ENCODE measurements at places on chromosomes 1 and 21.

DNA sequence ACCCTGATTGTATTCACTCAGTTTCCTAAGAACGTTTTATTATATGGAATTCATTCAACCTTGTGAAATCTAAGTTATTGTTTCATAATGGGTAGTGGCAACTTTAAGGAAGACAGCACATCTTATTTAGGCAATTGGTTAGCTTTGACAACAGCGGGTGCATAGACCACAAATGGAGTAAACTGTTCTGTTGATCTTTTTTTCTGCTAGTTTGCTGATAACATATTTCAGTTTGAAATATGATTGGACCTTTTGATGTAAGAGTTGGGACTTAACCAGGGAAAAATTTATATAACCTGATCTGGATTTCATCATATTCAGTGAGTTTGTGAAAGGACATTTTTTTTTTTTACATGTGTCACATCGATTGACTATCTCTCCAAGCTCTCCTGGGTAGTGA is 151.7 kb downstream of the HLX start:
- DNase-seq, result no peak

- no peak for DNase-seq
These were observed 36.7 kb downstream of the ZBTB40 start for GRCh38 chr1:22488319-22488718.

GRCh38 chr21:44755227-44755626 is 43.9 kb upstream of the TSPEAR start:
- DNase-seq, result no peak

- no peak for DNase-seq
These were observed 26.2 kb downstream of the VASH2 start for GRCh38 chr1:212976586-212976985.

DNA sequence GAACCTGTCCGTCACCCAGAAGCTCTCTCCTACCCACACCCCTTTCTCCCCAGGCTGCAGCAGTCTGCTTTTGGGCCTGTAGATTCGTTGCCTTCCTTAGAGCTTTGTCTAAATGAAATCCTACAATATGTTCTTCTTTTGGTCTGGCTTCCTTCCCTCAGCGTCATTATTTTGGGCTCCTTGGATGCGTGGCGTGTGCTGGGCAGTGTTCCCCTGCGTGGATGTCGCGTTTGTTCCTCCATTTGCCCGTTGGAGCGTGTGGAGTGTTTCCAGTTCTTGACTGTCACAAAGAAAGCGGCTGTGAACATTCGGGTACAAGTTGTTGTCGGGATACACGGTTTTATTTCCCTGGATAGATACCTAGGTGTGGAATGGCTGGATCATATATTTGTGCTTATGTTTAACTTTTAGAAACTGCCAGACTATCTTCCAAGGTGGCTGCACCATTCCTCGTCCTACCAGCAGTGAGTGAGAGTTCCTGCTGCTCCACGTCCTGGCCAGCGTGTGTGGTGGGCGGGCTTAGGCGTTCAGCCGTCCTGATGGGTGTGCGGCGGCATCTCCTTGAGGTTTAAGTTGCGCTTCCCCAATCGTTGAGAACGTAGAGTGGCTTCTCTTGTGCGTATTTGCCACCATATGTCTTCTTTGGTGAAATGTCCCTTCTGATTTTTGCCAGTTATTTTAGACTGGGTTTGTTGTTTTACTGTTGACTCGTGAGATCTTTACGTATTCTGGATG is 31.7 kb downstream of the SKI start:
- DNase-seq, result no peak

GRCh38 chr1:180043785-180044184 is 89.2 kb downstream of the CEP350 start:
- no peak for DNase-seq

DNA sequence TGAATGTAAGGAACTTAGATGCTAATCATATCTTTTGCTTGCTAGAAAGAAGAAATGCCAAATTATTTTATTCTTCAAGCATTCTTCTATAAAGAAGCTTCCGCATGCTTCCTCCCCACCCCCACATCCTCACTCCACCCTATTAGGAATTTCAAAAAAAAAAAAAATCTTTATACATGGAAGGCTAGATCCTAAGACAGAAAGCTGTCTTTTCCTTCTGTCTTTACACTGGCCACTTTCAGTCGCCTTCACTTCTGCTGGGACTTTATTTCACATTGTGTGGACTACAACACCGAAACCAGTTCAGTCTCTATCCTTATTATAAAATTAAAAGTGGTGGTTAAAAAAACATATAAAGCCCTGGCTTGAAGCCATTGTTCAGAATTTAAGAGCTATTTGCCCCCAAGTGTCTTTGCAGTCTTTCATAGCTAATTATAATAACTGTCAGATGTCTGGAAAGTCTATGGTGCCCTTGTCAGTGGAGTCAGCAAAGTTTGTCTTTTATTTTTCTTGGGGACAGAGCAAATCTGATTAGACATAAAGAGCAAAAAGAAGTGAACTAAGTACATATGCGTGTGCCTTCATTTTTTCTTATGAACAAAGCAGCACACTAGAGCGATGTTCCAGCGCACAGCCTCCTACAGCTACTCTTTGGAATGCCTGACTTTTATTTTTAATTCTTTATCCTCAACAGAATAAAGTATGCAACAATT is 297.7 kb downstream of the PTPRC start:
- DNase-seq, result peak; percentile 23

- DNase-seq, result no peak
These were observed 2.1 kb upstream of the ZC3H12A start for GRCh38 chr1:37472281-37472680.

- peak; percentile 81 for DNase-seq
These were observed 87.4 kb downstream of the FASLG start for GRCh38 chr1:172746091-172746949.

DNA sequence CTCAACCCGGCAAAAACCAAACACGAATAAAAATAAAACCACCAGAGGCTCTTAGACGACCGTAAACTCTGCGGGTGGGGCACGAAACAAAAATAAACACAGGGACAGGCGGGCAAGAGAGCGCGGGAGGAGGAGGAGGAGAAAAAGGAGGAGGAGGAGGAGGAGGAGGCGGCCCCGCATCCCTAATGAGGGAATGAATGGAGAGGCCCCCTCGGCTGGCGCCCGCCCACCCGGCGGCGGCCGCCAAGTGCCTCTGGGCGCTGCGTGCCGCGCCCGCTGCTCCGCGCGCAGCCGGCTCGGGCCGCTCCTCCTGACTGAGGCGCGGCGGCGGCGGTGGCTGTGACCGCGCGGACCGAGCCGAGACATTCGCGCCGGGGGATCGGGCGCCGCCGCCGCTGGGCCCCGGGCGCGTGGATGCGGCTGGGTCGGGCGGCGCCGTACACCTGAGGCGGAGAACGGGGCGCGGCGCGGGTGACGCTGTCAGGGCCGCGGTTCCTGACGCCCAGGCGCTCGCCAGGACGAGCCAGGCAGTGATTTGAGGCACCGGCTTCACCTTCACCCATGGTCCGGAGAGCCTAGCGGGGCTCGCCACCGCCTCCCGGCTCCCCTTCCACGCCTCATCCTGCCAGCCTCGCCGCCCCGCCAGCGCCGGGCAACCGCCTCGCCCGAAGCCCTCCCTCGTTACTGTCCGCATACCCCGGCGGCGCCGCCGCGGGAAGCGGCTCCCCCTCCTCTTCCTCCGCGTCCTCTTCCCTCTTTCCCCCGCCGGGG is at the start of gene MARK1:
Gene MARK1 (plus strand): TSS at position 229 of the 771 bp plus-strand sequence. CDS start 687 bp downstream, outside the sequence.
- peak; percentile 73 for DNase-seq

DNA sequence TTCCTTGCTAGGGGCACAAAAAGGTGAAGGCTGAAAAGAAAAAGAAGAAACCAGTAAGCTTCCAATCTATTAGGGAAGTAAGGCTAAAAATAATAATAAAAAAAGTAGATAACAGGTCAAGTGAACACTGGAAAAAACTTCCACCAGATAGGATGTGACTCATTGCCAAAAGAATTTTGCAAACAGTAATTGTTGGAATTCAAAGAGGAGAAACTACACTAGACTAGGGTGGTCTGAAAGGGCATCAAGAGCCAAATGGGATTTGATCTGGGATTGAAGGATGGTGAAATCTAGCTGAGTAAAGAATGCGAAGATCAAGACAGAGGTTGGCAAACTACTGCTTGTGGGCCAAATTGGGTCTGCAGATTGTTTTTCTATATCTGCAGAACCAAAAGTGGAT is 6.0 kb upstream of the ST6GALNAC3 start:
- no peak for DNase-seq

- DNase-seq, result peak; percentile 79
These were observed 8.8 kb upstream of the FGR start for GRCh38 chr1:27643600-27644368.

GRCh38 chr1:154327466-154328317 is 2.4 kb downstream of the ATP8B2 start:
- no peak for DNase-seq

DNA sequence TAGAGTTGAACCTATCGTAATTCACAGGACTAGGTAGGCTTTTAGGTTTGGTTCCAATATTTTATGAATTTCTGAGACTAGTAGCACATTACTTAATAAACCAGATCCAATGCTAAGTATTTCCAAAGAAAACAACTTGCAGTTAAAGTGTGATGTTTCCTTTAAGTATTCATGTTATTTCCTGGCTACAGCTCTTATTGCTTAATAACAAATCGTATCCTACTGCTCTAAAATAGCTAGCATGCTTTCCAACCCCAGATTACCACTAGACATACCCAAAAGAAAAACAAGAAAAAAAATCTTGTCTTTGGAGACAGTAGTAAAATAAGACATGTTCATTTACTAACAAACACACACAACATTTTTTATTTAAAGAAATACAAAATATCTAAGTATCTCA is 898 bp downstream of the KRTAP27-1 start:
- DNase-seq, result no peak

DNA sequence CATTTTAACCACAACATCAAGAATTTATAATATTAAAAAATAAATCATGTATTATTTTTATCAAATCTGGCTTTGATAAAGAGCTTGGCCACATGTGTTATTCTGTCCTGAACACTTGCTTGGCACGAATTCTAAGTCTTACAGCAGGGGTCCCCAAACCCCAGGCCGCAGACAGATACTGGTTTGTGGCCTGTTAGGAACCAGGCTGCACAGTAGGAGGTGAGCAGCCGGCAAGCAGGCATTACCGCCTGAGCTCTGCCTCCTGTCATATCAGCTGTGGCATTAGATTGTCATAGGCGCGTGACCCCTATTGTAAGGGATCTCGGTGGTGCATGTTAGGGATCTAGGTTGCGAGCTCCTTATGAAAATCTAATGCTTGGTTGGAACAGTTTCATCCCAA is 127.6 kb upstream of the IVNS1ABP start:
- DNase-seq, result no peak

DNA sequence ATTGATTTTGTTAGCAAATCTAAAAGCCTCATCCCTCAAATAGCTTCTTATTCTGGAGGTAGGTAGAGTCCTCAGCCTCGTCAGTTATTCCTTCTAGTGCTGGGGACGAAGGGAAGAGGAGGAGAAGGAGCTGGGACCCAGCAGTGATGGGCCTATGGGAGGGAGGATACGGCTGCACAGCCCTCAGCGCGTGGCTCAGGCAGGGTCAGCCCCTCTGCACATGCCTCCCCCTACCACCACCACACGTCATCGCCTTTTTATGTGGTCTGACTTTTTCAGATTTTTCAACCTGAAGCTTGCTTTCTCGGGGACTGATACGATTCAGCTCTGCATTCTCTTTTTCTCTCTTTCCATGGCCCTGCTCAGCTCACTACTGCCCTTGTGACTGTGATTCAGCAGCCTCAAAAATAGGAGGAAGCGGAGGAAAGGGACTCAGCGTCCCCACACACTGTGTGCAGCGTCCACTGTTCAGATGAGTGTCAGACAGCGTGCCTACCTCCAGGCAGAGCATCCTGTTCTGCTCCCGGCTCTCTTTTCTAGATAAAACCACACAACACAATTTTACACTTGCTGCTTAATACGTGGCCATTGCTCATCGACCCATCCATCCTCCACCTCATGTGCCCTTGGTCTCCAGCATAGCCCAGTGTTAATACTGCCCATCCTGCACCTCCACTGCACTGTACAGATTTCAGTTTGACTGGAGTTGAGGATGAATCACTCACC is 827 bp downstream of the OR2B11 start:
- no peak for DNase-seq

GRCh38 chr1:147581459-147581858 is 40.2 kb downstream of the BCL9 start:
- DNase-seq, result no peak

DNA sequence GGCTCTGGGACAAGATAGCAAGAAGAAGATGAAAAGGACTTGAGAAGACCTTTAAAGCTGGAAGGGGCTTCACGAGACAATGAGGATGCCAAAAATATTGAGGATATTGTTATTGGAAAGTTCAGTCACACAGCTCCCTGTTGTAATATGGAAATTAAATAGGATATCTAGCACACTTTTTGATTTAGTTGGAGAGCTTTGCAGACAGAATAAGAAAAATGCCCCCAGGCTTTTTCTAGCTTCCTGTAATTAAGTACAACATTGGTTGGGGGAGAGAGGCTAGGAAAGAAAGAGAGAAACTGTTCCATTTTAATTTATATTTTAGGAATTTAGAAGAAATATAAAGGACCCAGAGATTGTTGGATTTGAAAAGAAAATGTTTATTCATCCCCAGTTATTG is 27.5 kb downstream of the RBM11 start:
- DNase-seq, result no peak

DNA sequence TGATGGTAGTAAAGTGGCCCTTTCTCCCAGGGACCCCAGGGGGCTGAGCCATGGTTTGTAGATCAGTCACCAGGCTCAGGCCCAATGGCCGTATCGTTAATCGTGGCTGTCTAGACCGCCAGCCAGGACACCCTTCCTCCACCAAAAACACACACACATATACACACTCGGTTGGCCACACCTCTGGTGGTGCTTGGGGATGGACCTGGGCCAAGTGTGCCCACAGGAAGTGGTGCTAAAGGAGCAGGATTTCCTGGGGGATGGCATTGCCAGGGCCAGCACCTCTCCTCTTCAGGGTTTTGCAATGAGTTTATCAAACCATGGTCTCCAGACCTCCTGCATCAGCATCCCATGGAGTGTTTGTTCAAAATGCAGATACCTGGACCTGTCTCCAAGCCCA is 36.2 kb downstream of the CITED4 start:
- DNase-seq, result no peak

DNA sequence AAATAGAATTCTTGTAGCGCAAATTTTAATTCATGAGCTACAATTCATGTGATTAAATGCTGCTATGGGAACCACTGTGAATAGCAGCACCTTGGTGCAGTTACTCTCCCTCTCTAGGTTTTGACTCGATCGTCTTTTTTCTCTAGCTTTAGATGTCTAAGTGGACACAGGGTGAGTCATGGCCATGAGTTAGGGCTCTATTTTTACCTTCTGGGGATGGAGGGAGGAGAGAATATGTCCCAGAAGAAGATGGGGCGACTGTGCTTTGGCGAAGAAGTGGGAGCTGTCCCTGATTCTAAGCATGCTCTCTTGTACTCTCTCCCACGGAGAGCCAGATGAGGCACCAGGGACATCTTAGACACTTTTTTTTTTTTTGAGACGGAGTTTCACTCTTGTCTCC is 1.6 kb upstream of the OR2B11 start:
- no peak for DNase-seq

DNA sequence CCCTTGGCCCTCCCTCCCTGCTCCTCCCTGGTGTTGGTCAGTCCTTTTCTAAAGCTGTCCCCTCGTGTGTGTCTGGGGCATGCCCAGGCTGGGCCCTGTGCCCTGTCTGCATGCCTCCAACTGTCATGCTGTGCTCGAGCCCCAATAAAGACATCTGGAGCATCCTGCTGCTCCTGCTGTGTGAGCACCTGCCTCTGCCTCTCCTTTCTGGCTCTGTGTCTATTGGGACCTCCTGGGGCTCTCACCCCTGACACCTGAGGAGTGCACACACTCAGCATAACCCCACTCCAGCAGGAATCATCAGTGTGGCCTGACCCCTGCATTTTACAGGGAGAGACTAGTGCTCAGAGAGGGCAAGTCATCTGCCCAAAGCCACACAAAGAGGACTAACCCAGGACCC is 23.7 kb downstream of the KCNC4 start:
- DNase-seq, result no peak

All from AG20443 (cell line).